ENCODE measurements at places on chromosomes 13 and 19.

- DNase-seq: no peak
These were observed 576.5 kb upstream of the ARGLU1 start for GRCh38 chr13:107144432-107144831.

DNA sequence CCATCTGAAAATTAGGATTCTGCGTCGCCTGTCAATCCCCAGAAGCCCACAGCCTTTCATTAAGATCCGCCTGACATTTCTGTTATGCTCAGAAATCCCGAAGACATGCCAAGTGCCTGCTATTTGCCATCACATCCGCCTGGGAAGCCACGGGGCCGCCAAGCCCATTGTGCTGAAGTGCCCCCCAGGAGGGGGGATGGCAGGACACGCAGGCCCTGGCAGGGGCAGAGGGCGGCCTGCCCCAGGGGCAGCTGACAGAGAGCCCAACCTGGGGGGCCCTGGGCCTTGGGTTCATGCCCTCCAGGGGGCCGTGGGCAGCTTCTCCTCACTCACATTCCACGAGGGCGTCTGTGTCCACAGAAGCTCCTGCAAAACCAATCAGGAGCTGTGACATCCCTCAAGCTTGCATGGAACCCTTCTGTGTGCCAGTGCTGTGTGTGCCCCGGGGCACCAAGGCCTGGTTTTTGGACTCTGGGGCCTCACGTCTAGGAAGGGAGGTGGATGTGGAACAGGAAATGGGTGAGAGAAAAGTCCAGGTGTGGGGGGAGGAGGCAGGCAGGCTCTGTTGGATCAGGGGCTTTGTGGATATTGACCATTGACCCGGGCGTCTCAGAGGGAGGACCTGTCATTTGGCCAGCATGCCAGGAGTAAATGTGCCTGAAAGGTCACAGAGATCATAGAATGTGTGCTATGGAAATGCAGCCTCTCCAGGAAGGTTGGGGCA is 122.9 kb downstream of the URI1 start:
- no peak for DNase-seq

DNA sequence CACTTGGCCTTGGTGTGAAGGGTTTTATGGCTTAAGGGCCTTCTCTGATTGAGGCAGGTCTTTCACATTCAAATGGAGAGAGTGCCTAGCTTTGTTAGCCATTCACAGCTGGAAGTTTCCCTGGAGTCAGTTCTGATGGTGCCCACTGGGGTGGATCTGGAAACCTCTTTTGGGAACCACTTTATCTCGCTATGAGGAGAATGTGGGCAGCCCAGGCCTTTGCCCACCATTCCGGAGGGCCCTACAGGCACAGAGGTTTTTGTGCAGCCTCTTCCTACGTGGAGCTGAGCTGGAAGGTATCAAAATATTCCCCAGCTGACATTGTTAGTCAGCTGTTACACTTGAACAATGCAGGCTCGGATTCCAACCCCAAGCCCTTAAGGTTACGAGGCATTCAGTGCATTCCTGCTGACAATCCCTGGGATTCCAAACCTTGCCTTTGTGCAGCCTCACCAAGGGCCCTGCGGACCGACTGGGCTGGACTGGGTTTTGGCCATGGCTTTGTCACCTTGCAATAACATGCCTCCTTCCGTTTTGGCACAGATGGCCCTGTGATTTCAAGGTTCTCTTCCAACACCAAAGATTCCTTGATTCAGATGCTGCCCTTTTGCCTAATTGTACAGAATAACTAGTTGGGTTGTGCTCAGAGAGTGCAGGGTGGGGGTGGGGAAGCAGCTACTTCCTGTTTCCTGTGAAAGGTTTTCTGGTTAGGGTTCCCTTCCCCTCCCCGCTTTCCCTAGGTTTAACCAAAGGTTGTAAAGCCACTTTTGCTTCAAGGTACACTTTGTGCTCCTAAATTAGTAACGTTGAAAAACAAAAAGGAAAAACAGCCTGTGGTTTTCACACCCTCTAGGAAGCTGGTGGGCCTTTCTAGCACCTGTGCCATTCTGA is 27.0 kb downstream of the SAE1 start:
- peak; percentile 62 for DNase-seq

- no peak for DNase-seq
These were observed 32.9 kb upstream of the KCTD15 start for GRCh38 chr19:33763633-33764371.

DNA sequence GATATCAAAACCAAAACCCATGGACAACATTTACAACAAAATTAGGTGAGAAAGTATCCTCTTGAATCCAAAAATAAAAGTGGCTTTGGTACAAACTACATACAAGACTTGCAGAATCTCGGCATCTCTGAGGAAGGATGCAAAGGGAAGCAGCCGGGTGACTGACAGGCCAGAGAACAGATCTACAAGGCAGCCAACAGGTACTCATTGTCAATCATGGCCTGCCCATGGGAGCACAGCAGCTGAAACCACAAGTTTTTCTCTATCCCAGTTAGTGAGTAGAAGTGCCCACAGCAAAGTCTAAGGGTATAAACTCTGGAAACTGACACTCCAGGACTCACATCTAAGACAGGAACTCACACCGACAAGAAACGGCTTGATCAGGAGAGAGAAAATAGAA is 74.5 kb downstream of the TBC1D4 start:
- no peak for DNase-seq

- no peak for DNase-seq
These were observed 807.9 kb upstream of the ARGLU1 start for GRCh38 chr13:107375701-107376340.

GRCh38 chr13:99969919-99970650 is 1.5 kb downstream of the ZIC5 start:
- DNase-seq: peak; percentile 92

DNA sequence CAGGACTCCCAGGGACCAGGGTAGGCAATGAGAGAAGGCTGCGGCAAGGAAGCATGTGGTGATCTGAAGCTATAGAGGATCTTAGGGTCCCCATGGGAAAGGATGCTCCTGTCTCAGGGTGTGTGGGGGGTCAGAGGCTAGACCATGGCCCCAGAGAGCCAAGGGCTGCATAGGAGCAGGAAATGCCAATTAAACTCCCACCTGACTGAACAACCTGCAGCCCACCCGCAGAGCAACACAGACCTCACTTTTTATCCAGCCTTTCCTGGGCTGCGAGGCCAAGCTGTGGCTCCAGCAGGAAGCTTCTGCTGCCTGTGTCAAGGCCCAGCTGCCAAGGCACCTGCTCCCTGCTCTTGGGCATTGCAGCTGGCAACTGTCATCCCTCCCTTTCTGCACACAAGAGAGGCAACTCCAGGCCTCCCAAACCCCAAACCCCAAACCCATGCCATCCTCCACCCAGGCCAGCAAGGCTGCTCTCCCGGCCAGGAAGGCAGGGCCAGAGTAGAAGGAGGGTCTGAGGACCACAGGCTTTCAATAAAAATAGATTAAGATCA is 290.1 kb downstream of the FOXO1 start:
- DNase-seq: no peak

GRCh38 chr19:5954293-5954692 is 23.6 kb downstream of the RANBP3 start:
- no peak for DNase-seq

DNA sequence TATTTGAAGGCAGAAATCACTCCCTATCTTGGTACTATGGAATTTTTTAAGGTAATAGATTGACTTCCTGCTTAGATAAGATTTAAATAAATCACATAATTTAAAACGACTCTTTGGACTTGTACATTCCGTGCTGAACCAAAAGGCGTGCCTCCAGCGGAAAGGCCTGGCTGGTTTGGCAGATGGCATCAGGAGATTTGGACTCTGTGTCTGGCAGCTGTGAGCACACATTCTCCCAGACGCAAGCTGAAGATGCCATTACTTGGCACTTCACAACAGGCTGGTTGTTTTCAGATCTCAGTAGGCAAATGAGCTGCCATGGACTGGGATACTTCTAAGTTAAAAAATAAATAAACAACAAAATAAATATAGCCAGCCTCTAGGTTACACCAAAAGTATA is 104.5 kb upstream of the SLC15A1 start:
- no peak for DNase-seq

- no peak for DNase-seq
These were observed 7.5 kb downstream of the ARL11 start for GRCh38 chr13:49635599-49636433.

DNA sequence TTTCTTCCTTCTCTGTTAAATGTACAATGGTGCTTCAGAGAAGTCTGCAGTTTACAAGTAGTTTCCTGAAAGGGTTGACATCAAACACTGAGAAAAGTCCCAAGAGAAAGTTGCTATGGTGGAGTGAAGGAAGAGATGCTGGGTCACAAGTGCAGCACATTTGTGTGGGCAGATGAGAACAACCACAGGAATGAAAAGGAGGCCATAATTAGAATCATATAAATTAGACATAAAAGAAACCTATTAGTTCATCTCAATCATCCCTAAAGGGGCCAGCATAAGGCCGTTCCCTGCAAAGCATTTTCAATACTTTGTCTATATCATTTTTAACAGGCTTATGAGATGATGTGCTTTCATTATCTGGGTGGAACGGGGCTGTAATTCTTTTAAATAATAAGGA is 359.2 kb downstream of the IRS2 start:
- DNase-seq: no peak

DNA sequence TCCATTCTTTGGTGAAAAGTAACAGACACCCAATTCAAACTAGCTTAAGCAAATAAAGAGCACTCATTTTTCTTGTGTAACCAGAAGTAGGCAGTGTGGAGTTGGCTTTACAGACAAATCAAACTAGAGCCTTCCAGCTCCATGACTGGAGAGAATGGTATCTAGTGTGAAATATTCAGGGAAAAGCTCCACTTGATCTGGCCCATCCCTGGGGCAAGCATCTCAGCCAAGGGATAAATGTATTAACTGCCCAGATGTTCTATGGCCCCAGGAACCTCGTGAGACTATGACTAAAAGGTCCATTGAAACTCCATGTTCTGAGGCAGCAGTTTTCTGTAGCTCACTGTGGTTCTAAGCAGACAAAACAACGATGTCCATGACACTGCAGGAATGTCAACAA is 49.9 kb downstream of the TBC1D4 start:
- no peak for DNase-seq

GRCh38 chr19:10113592-10113963 is 2.1 kb downstream of the P2RY11 start:
- DNase-seq: no peak

- no peak for DNase-seq
These were observed 9.6 kb upstream of the TPM4 start for GRCh38 chr19:16066611-16067104.

- DNase-seq: no peak
These were observed 44.9 kb upstream of the ZNF91 start for GRCh38 chr19:23440207-23440606.

- no peak for DNase-seq
These were observed 5.4 kb downstream of the TFDP1 start for GRCh38 chr13:113589961-113590339.

- no peak for DNase-seq
These were observed 774 bp upstream of the PPP2R1A start for GRCh38 chr19:52188822-52189734.

DNA sequence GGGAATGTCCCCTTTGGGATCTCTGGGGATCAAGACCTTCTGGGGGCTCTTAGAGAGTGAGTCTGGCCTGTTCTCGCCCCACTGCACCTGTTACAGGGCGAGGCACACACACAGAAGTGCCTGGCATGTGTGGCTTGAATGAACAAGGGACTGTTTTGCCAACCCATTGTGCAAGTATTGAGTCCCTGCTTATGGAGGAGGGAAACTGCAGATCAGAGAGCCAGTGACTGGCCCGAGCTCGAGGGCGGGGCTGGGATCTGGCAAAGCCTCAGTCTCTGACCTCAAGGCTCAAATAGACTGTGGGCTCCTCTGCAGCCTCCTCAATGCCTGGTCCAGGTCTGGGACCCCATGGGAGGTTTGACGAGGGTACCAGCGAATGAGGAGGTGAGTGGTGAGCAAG is 5.5 kb downstream of the RAVER1 start:
- no peak for DNase-seq

Data from neural progenitor cell (in vitro differentiated cells).